ENCODE measurements at places on chromosomes 1 and 21.

DNA sequence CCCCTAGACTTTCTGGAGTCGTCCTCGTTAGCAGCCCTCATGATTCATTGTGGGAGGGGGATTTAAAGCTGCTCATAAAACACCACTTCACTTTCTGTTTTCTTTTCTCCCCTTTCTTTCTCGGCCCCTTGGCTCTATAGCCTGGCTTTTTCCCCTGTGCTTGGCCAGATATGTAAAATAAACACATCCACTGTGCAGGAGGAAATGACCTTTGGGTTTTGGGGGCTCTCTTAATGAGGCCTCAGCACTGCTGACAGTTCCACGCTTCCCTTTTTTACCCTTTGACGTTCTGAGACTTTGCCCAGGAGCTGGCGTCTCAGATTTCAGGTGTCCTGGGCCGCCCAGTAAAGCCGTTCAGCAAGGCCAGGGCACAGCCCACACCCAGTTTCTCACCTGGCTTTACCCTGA, 65.7 kb downstream of the RUNX3 start:
- no peak for DNase-seq

- DNase-seq: no peak
These were observed 126.7 kb downstream of the RABGAP1L start for GRCh38 chr1:174286042-174286441.

DNA sequence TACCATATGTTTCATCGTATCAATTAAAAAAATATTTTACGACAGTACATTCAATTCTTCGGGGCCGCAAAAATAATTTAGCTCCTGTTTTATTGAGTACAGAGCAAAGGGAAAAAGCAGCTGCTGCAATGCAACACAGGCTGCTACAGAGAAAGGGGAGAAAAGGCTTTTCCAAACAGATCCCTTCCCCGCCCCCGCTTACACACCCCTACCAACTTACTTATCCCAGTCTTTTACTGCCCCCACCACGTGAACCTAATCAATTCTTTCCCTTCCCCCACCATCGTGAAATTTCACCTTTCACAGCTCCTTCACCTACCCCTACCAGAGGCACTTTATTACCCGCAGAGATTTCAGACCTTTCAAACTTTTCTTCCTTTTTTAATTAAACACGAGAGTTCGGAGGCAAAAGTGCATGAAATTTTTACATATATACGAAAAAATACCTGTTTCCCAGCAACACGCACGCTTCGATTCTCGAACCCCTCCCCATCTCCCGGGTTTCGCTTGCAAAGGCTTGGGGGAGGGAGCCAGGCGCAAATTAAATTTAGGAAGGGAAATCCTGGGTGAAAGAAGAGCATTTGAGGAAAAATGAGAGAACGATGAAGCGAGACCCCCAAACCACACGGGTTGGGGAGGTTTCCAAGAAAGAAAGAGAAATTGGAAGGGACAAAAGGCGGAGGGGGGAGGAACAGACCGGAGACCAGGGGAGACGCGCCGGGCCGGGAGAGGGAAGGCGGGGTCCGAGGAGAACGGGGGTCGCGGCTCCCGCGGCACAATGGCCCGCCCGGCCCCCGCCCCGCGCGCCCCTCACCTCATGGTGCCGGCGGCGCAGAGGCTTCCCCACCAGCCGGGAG, 823 bp downstream of the ENAH start:
- DNase-seq: no peak

DNA sequence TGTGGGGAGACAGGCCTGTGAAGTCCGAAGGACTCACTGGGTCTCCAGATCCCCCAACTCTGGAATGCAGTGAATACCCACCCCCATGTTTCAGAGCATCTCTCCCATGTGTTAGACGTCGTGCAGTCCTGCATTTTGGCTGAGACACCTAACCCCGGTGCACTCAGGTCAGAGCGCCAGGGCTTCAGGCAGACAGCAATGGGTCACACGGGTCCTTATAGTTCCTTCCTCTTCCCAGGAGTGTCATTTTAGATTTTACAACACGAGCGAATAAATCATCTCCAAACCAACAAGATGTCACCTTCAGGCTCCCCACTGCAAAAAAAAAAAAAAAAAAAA, 5.1 kb downstream of the PRRX1 start:
- no peak for DNase-seq

DNA sequence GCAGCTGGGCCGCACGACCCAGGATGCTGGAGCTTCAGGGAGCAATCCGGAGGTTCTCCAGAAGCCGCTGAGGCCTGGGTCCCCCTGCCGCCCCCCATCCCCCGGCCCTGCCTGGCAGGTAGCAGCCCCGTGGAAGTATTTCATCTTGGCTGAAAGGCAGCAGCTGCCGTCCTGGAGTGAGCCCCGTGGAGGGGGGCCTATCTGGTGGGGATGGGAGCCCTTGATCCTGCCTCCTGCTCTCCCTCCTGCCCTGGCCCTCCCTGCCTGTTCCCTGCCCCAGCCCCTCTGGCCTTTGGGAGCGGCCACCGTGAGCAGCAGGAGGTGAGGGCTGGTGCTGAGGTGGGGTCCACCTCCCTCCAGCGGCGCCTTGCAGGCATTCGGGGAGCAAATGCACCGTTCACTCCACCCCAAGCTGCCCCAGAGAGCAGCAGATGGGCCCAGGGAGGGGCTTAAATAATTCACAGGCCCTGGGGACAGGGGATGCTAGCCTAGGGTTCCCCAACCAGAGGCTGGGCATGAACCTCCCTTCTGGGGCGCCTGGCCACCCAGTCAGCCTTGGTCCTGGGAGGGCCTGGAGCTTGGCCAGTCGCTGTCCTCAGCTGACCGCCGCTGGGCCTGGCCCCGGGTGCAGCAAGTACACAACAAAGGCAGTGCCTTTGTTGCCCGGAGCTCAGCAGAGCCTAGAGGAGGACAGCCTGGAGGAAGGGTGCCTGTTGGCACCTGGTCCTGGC, 23.7 kb upstream of the PLCH2 start:
- DNase-seq: no peak

DNA sequence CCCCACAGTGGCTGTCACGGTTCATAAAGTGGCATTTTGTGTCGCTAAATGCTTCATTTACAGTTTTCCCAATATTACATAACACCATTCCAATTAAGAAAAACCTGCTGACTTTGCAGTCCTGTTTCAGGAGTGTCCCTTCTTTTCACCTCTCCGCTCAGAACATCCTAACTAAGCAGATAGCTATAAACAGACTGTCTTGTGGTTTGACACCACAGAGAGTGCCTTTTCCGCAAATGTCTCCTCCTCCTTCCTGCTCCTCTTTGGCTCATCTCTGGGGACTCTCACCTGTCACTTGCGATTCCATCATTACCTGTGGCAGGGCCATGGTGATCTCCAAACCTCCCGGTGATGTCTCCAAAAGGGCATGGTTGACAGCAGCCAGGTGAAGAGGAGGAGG, 119.0 kb downstream of the CNIH3 start:
- no peak for DNase-seq

- DNase-seq: no peak
These were observed 520.4 kb upstream of the CXADR start for GRCh38 chr21:16992448-16992847.

DNA sequence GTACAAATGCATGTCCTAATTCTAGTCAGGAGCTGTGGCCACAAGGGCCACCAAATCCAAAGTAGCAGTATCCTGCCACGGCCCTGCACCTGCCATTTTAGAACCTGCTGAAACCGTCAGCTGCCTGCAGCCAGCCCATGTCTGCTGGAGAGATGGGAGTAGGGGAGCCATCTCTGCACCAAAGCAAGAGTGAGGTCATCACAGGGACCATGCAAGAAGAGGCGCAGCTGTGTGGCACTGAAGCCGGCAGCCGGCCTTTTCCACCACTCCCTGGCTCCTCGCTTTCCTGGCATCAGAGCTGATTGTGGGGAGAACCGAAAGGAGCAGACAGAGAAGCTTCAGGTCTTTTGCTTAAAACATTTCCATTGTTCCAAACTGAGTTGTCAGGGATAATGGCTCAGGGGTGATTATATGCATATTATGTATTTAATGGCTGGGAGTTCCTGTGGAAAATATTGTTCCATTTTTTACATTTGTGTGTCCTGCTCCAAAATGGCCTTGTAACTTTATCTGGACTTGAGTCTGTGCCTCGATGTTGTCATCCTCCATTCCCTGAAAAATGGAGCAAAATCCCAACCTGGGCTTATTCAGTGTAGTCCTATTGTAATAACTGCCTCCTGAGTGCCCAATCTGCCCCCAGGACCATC, 18.7 kb upstream of the NBL1 start:
- DNase-seq: no peak

GRCh38 chr1:243378669-243379068, 122.8 kb downstream of the SDCCAG8 start:
- no peak for DNase-seq

- DNase-seq: no peak
These were observed 13.0 kb upstream of the TACSTD2 start for GRCh38 chr1:58590019-58590418.

All from kidney capillary endothelial cell (primary cell).